ENCODE measurements at places on chromosomes 12 and 14.

DNA sequence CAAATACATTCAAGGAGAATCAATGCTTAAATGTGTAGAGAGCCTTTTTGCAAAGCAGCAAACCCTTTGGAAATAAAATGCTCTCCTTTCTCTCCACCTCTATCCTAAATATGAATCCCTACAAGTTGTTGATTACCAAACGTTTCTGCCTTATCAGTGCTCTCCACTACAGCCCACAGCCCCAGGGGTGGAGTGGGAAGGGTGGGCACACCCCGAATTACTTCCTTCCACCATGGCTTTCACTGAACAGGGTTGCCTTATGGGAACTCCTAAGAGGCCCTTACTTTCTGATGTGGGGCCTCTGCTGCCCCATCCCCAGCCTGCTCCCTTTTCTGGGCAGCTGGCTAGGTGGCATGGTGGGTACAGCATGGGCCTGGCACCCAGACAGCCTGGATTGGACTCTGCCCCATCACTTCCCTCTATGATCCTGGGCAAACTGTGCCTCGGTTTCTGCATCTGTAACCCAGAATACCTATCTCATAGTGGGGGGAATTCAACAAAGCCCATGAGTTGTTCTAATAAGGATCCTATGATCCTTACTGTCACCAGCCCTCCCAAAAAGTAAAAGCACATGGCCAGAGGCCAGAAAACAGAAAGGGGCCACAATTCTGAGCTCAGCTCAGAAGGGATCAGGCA lies 16.1 kb downstream of the AK7 start:
- no peak for DNase-seq

- no peak for DNase-seq
These were observed 146.4 kb upstream of the BTG1 start for GRCh38 chr12:92292016-92292415.

DNA sequence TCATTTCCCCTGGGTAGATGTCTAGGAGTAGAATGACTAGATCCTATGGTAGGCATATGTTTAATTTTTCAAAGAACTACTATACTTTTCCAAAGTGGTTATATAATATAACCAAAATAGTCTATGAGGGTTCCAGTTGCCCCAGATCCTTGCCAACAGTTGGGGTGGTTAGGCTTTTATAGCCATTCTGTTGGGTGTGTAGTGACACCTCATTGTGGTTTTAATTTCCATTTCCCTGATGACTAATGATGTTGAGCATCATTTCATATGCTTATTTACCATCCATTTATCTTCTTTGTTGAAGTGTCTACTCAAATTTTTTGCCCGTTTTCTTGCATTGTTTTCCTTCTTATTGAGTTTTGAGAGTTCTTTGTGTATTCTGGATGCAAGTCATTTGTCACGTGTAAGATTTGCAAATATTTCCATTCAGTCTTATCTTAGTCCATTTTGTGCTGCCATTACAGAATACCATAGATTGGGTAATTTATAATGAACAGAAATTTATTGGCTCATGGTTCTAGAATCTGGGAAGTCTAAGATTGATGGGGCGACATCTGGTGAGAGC lies 4.7 kb downstream of the SYNE2 start:
- DNase-seq = no peak

GRCh38 chr12:25655702-25656101 lies 102.6 kb upstream of the LMNTD1 start:
- no peak for DNase-seq

GRCh38 chr12:90970471-90970870 lies 15.5 kb upstream of the CCER1 start:
- DNase-seq = no peak

DNA sequence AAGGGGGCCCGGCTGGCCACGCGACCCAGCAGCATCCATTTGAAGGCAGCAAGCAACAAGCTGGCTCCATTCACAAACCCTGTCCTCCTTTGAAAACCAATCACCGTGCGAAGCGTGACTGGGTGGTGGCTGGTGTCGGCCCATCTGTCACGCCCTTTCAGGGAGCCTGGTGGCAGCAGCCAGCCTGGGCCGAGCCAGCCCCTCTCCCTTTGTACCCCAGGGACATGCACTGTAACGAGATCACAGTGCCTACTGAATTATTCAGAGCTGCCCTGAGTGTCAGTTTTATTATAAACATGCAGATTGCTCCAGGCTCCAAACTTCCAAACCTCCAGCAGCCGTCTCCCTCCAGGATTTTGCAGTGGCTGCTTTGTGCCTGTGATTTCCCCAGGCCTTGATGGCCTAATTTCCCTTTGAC lies 22.3 kb upstream of the CTDSP2 start:
- DNase-seq = no peak

GRCh38 chr14:49970474-49971147 lies 77.7 kb downstream of the ARF6 start:
- no peak for DNase-seq

DNA sequence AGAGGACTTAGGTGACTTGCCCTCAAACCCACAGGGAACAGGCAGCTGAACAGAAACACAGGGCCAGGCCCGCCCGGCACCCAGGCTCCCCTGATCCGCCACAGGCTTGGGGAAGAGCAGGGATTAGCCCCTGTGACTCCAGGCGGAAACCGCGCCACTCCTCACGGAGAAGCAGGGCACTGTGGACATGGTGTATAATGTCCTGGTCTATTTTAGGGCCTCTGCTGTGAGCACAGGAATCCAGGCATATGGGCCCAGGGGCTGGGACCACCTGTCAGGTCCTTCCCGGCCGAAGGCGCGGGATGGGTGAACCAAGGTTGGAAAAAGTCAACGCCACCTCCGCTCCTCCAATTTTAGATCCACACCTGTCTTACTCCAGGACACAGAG lies 34.6 kb upstream of the MEG3 start:
- DNase-seq = no peak

- peak; percentile 48 for DNase-seq
These were observed 1083.8 kb downstream of the FLRT2 start for GRCh38 chr14:86613786-86614185.

DNA sequence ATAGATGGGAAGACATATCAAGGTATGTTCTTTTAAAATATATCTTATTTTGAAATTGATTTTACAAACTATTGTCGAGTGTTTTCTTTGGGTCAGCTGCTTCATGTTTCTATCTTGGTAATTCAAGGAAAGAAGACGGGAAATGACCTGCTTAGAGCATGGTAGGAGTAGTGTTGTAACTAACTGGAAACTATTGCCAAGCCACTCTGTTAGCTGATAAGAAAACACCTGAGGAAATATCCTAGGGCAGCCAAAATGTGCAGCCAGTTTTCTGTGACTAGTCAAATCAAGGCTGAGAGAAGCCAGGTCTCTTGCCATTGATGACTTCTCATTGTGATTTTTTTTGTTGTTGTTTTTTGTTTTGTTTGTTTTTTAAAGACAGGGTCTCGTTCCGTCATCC lies 30.2 kb downstream of the METAP2 start:
- DNase-seq = no peak

- no peak for DNase-seq
These were observed 17.3 kb upstream of the RFLNA start for GRCh38 chr12:124277394-124278241.

DNA sequence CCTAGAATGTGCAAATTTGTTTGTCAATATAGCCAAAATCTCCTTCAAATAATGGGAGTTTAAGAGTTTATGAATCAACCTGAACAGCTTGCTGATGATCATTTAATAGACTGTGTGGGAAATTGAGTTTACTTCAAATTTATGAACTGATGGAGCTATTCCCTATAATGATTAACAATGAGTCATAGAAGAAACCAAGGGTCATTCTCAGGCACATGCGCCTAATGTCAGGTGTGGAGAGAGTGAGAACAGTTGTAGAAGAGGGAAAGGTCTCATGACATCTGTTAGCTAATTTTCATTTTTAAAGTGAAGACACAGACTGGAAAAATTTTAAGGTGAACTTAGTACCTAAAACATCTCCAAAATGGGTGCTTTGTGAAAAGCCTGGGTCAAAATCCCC lies 191.8 kb downstream of the BMP4 start:
- no peak for DNase-seq

- DNase-seq = no peak
These were observed 30.5 kb upstream of the ITPR2 start for GRCh38 chr12:26863515-26863914.

GRCh38 chr12:96870946-96871345 lies 36.1 kb upstream of the NEDD1 start:
- no peak for DNase-seq

GRCh38 chr12:95126736-95127135 lies 53.3 kb upstream of the NR2C1 start:
- DNase-seq = no peak

- DNase-seq = no peak
These were observed 31.1 kb downstream of the TCHP start for GRCh38 chr12:109931143-109931542.

GRCh38 chr14:28348797-28349196 lies 417.8 kb upstream of the FOXG1 start:
- no peak for DNase-seq

DNA sequence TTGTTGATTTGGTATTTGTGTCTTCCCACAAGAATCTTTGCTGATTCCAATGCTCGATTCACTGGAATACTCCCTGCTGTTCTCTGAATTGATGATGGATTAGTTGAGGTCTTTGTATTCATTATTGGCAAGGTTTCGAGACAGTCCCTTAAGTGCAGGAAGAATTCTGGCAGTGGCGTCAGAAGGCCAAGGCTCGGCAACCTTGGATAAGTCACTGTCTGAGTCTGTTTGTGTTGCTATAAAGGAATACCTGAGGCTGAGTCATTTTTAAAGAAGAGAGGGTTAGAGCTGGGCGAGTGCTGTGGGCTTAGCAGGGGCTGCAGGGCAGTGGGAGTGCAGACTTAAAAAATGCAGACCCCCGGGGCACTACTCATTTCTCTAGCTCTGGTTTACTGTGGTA lies 56.9 kb downstream of the CHST11 start:
- no peak for DNase-seq

DNA sequence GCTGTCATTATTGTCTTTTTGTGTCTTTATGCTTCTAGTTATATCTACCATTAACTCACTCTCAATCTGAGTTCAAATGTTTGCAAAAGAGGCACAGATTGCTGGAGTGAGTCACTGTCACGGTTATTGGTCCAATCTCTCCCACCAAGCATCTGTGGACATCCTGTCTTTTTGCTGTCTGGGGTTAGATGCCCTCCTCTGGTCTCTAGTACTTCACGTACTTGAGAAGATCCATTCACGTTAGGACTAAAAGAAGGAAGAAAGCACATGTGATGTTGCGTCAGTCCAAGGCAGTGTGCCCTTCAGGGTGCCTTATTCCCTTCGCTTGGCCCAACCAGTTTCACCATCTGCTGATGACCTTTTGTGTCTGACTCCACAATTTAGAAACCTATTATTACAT lies 72.3 kb upstream of the STXBP6 start:
- no peak for DNase-seq

- no peak for DNase-seq
These were observed 68.1 kb upstream of the SFSWAP start for GRCh38 chr12:131642771-131643170.

GRCh38 chr14:74618078-74618952 lies 6.3 kb upstream of the LTBP2 start:
- DNase-seq = no peak

GRCh38 chr12:114952573-114953271 lies 268.7 kb upstream of the TBX3 start:
- DNase-seq = peak; percentile 56

DNA sequence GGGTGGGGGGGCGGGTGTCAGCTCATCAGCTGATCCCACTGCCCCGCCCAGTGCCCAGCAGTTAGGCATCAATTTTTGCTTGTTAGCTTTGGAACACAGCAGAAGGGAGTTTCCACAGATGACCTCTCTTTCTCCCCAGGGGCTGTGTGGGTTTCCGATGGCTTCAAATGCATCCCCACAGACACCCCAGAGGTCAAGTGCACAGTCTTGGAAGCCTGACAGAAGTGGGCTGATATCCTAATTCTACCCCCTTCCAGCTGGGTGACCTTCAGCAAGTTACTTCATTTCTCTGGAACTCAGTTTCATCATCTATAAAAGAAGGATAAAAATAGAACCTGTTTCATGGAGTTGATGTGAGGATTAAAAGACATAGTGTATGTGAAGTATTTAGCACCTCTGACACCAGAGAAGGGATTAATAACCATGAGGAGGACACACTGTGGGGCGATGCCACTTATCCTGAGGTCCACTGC lies 22.0 kb downstream of the TTC9 start:
- no peak for DNase-seq

DNA sequence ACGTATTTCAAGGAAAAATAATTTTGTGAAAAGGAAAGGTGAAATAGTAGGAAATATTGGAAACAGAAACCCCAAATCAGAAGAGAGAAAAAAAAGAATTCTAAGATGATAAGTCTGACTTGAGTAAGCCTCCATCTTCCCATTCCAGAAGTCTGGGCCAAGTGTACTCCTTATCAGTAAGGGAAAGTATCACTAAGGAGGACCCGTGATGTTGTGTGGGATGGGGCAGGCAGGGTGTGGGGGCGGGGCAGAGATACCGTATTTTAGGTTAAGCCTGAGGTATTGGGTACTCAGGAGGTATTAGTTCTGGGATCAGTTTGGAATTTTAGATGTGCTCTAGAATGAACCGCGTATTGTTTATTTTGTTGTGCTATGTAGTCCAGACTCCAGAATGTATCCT lies 33.8 kb upstream of the PSMA6 start:
- no peak for DNase-seq

DNA sequence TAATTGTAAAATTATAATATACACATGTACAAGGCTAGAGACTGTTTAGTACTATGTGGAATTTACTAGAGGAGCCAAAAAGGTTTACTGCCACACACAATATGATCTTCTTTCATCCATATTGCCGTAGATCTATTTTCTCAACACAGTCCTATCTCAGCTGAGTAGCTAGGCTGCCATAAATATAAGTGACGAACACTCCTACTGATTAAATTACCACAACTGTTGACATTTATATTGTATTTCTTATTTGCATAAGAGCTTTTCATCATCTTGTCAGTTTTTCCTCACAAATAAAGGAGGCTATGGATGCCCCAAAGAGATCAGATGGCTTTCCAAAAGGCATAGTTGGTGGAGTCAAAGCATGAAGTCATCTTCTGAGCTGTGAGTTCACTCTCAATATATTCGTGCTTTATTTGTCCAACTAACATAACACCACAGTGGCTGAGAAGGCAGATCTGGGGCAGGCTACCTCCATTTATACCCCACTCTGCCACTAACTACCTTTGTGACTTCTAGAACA lies 78.6 kb downstream of the CCDC59 start:
- DNase-seq = no peak

DNA sequence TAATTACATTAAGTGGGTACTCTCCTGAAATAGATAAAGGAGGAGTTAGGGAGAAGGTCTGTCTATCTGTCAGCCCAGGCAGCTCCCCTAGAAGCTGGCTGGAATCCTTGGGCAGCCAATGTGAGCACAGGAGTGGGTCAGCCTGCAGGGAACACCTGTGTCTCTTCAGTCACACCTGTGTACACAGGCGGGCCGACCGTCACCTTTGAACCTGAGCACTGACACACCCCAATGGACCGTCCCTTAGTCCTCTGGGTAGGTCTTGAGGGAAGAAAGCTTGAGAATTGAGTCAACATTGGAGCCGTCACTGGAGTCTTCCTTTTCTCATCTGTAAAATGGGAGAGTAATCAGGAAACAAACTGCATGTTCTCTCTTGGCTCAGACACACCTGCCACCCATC lies 9.8 kb upstream of the GSC start:
- no peak for DNase-seq

GRCh38 chr12:92623386-92623785 lies 79.4 kb upstream of the PLEKHG7 start:
- no peak for DNase-seq

- DNase-seq = no peak
These were observed 32.8 kb downstream of the HECTD4 start for GRCh38 chr12:112349431-112349830.

Measured in left renal cortex interstitium (tissue), 4 donors.